ENCODE measurements at places on chromosomes 2 and 18.

- no peak for DNase-seq
These were observed 588.0 kb upstream of the NRXN1 start for GRCh38 chr2:51619961-51620360.

DNA sequence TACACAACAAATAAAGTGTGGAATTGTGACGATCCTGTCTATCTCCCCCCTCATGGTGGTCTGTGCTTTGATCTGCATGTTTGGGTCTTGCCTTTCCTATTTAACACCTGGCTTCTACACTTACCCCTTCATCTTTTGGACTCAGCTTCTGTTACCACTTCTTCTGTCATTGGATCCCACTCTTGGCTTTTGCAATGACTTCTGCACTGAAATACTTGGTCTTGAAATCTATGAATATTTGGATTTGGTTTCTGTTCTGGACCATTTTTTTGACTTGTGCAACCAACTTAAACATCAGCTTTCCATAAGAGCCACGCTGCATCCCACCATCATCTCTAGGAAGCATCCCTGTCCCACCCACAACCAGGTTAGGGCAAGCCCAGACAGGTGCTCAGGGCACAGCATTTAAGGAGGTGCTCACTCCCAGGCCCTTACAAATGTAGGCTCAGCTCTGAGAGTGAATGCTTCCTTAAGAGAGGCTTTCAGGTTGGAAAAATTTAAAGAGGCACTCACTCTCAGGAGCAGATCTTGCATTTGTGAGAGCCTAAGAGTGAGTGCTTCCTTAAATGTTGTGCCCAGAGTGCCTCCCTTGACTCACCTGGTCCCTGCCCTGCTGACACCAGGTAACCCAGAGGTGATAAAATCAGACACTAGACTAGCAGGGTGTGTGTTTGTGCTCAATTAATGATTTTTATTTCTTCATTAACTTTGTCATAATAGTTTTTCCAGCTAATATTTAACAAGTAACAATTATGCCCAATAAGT, 124.5 kb upstream of the SH3BP4 start:
- no peak for DNase-seq

DNA sequence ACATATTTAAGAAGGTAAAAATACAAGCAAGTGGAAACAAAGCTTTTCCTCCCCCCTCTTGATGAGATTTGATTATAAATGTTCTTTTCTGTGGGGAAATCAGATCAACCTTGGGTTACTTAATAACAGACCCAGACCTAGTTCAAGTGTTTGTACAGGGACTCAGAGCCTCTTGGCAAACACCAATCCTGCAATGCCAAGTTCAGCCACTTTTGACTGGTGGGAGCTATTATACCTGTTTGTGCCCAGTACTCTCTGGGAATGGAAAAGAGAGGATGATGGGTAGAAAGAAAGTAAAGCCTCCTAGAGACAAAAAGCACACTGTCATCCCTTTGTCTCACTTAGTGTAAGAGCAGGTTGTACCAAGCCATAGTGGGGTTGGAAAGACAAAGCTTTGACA, 63.8 kb upstream of the EPHA4 start:
- DNase-seq: no peak

- no peak for DNase-seq
These were observed 47.3 kb downstream of the ROCK1 start for GRCh38 chr18:21064347-21064746.

GRCh38 chr2:125095826-125096225, 1070.7 kb downstream of the CNTNAP5 start:
- DNase-seq: no peak

GRCh38 chr2:19600506-19600905, 242.1 kb upstream of the OSR1 start:
- no peak for DNase-seq

- no peak for DNase-seq
These were observed 78.3 kb downstream of the HDAC4 start for GRCh38 chr2:239322416-239323086.

DNA sequence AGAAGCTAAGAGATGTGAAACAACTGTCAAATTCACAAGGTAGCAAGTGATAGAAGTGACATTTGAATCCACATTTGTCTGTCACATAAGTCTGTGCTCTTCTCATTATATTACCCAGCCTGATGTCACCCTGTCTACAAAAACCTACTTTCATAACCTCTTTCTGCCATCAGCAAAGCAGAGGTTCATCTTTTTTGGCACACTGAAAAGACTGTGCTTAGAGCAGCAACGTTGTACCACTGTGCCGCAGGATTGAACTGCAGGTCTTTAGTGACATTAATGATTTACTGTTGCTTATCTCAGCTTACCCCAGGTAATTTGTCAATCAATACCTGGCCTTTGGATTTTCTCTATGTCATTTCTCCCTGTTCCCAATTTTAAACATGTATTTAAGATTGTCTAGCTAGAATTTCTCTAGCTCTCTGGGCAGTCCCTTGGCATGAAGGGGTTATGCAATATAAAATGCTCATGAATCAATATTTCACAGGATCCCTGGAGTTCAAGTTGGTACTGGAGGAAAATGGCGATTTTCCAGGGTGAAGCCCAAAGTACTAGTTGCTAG, 31.4 kb upstream of the TDRD15 start:
- DNase-seq: no peak

GRCh38 chr2:223566396-223566795, 35.8 kb downstream of the SCG2 start:
- no peak for DNase-seq

- no peak for DNase-seq
These were observed 367.9 kb downstream of the MTX2 start for GRCh38 chr2:176637142-176637485.

DNA sequence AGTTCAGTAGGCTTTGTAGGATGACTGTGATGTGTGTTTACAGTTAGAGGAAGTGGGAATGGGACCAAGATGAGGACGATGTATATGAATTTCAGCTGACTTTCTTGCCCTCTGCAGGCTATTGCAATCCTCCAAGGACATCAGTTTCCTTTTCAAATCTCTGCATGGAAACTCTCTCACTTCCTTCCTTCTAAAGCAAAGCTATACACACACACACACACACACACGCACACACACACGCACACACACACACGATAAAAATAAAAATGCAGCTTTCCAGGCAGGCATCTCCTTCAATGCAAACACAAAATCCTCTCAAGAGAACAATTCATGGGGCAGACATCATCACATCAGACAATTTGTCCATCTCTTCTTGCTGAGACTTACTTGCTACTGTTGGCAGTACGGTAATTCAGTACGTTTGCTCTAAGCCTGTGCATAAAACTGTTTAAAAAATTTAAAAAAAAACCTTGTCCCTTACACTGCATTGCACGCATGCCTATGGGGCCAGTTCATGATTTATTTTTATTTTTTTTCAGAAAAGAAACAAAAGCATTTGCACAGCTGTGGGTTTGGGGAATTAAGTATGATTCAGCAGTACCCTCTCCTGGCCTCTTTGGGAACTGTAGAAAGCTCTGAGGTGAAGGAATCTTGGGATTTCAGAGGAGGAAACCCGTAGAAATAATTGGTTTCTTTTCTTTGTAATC, 27.1 kb upstream of the ICOS start:
- no peak for DNase-seq

DNA sequence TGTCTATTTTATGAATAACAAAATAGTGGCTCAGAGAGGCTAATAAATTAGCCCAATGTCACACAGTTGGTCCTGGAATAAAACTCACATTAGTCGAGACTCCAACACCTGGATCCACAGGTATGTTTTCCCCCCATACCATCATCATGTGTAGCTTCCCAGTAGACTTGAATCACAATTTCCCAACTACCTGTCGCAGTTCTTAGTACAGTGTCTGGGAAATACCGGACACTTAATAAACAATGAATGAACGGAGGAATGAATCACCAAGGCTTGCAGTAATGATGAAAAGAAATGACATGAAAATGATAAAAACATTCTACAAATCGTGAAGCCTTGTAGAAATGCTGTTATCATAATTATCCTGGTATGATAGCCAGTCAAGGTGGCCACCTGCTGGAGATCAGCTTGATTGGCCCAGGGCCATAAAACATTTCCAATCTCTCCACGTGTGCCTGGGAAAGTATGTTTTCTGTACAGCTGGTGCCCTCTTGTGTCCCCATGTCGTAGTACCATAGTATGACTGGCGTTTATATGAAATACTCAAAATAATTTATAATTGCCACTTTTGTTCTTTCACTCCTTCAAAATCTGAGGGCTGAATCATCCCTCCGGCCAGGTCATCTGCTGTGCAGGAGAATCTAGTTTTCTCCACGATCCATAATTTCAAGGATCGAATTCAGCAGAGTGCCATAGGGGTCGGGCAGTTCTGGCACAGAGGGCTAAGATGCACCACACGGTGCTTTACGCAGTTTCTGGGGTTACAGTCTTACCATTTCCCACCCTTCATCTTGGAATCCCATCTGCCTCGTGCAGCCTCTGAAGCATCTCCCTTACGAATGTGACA, 95.4 kb downstream of the LAMA1 start:
- no peak for DNase-seq

DNA sequence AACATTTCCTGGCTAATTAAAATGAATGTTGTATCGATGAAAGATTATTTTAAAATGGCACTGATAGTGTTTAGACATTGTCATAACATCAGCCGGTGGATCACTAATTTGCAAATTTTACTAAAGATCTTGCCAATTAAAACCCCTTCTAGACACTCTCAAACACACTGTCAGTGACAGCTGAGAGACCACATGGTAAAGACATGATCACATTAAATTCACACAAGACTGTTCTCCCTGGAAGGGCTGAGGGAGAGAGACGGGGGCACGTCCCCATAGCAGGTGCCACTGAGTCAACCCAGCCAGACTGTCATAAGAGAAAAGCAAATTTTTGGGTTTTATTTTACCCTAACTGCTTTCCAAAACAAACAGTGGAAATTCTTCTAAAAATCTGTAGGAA, 306.0 kb downstream of the TXNL1 start:
- no peak for DNase-seq

GRCh38 chr2:129636692-129637091, 342.8 kb upstream of the RAB6C start:
- DNase-seq: no peak

DNA sequence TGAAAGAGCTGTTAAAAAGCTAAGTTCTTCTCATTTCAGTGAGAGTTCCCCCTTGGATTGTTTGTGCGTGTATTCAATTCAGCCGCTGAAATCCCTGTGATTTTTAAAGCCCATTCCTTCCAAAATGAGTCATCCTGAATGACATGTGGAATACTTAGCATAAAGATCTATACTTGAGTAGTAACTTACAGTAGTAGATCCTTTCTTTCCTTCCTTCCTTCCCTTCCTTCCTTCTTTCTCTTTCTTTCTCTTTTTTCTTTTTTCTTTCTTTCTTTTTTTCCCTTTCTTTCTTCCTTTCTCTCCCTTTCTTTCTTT, 18.2 kb upstream of the SOX11 start:
- no peak for DNase-seq

GRCh38 chr2:96085541-96086355, 30.6 kb downstream of the ADRA2B start:
- DNase-seq: no peak

DNA sequence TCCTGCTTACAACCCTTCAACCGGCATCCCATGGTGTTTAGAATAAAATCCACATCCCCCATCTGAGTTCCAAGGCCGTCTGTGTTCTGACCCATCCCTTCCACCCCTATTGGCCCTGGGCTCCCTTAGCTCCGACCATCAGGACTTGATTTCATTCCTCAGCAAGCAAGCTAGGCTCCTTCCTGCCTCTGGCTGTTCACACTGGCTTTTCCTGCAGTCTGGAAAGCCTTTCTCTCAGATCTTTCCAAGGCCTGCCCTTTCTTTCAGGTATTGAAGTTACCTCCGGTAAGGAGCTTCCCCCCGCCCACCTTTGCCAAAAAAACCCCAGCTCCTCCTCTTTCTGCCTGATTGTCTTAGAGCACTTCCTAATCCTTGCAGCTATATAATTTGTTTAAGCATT, 86.8 kb downstream of the CLIP4 start:
- DNase-seq: no peak

DNA sequence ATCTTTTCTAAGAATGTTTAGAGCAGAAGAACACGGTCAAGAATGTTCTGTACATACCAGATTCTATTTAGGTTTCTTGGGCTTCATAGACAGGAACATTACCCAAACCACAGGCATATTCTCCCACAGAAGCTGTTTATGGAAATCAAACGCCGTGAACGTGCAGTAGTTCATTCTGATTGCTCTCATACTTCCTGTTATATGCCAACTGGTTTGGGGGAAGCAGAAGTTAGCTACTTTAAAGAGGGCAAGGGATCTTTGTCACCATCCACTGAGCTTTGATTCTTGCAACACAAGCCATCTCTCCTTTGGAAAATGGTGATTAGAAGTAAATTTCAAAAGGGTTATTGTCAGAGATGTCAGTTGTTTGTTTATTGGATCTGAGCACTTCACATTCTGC, 182.2 kb upstream of the NRP2 start:
- DNase-seq: no peak

- no peak for DNase-seq
These were observed 239.0 kb upstream of the SMAD7 start for GRCh38 chr18:49189772-49190171.

DNA sequence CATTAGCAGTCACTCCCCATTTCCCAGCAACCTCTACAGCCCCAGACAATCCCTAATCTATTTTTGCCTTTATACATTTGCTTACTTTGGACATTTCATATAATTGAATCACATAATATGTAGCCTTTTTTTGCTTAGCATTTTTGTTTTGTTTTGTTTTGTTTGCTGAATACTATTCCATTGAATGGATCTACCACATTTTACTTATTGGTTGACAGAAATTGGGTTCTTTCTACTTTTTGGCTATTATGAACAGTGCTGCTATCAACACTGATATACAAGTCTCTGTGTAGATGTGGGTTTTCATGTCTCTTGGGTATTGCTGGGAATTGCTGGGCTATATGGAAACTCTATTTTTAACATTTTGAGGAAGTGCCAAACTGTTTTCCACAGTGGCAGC, 7.6 kb downstream of the PTPN18 start:
- no peak for DNase-seq

DNA sequence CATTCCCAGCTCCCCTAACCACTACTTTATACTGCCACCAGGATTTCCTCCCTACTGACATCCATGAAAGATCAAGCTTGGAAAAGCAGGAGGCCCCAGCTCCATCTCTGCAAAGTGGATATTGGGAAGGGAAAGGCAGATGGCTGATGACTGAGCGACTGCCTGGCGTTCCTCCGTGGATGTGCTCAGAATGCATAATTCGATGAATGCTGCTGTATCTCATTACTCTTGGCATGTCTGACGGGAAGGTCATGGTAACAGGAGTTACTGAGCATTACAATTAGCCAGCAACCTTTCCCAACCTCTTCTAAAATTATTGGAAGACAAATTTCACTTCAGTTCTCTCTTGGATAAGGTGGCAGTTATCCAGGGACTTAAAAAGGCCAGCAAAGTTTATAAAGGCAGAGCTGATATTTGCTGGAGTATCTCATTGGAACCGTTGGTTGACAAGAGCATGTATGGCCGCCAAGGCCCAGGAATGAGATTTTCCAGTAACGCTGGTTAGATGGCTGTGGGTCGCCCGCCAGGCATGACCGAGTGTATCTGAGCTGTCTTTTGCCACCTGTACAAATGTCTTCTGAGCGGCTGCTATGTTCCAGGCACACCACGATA, 34.5 kb downstream of the KCNE4 start:
- no peak for DNase-seq

All from activated T-helper 1 cell treated with Interleukin-2 at 50 U/mL for 16 hours (primary cell).